ENCODE measurements at places on chromosomes 13 and 19. TPM values are rescaled to one million over a fixed set of nuclear protein-coding genes. Genes with fewer than 3 reads are reported as not detected.

- DNase-seq, result no peak
Measured at GRCh38 chr19:17739121-17739875, 12.0 kb upstream of the FCHO1 start.

DNA sequence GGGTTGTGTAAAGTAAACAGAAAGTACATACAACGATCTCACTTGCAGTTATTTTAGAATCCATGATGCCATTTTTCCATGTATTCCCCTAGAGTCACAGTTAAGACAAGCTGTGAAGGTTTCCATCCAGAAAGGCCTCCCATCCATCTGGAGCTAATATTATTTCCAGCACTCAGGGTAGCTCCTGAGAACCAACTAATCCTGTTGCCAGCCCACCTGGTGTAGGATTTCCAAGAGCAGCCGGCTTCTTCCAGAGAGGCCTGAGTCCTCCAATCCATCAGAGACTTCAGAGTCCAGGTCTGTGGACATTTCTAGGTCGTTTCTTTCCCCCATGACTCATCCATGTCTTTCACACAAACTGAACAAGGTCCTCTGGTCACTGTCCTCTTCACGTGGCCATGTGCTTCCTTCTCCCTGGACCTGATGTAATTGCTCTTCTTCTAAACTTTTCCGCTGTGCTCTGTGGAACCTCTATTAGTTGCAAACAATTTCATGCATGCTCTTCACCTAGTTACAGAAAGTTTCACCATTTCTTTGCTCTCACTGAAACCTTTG, 270.3 kb upstream of the TMTC4 start:
- no peak for DNase-seq

SSC5D gene
- 0.48 TPM for total RNA-seq

DNA sequence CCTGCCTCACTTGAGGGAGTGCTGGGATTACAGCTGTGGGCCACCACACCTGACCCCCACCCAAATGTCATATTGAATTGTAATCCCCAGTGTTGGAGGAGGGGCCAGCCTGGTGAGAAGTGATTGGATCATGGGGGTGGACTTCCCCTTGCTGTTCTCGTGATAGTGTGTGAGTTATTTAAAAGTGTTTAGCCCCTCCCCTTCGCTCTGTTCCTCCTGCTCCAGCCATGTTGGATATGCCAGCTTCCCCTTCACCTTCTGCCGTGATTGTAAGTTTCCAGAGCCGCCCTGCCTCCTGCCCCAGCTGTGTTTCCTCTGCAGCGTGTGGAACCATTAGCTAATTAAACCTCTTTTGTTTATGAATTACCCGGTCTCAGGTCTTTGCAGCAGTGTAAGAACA, 13.7 kb downstream of the CHAMP1 start:
- DNase-seq, result no peak

INSL3 gene
- not detected for total RNA-seq

GRCh38 chr19:18029617-18030338, 21.8 kb downstream of the ARRDC2 start:
- DNase-seq, result peak; percentile 37

GRCh38 chr19:34484328-34484727, 2.8 kb downstream of the WTIP start:
- DNase-seq, result no peak

- DNase-seq, result no peak
Measured at GRCh38 chr19:41627966-41628675, 1.2 kb upstream of the CEACAM4 start.

DNA sequence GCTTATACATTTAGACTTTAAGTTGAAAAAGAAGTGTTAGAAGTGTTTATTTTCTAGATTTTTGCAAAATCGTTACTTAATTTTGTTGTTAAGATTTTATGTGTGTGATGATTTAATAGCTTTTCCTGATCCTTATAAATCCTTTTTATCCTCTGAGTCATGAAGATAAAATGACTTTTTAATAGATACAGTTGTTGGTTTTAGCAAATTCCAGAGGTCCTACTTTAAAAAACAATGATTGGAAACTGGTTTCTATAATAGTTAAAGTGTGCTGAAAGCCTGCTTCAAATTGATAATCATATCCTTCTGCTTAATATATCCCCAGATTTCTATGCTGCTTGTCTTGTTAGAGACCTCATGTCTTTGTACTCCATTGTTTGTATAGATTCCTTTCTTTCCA, 39.0 kb downstream of the RNASEH2B start:
- no peak for DNase-seq

- no peak for DNase-seq
Measured at GRCh38 chr13:65032825-65033224, 2197.3 kb downstream of the PCDH9 start.

APC2 gene
- total RNA-seq, result under 0.01 TPM

DNA sequence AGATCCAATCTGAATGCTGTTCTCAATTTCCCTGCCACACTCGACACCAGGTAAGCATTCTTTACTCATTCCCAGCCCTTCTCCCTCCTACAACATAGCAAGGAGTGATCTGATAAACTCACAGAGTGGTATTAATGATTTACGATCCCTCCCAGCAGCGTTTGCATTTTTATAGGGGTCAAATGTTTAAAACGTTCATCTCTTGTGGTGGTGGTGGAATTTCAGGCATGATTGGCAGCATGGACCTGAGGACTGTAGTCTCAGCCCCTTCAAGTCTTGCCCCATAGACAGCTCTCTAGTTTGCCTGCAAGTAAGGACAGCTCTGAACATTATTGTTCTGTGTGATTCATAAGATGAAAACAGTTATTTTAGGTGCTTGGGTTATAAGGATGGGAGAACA, 565.7 kb downstream of the EFNB2 start:
- peak; percentile 86 for DNase-seq

- DNase-seq, result no peak
Measured at GRCh38 chr19:32779082-32779481, 59.5 kb downstream of the TDRD12 start.

DNA sequence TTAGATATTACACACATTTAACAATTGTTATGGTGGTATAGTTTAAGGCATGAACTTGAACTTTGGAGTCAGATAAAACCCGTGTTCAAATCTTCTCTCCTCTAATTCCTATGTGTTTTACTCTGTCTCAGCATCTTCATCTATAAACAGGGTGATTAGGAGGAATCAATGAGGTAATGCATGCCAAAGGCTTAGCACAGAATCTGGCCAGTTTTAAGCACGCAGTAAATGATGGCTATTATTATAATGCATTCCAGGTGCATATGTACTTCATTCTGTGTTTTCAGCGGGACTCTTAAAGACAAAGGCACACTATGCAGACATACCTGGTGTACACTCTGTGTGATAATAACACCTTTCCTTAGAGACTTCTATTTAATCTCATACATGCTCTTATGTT, 88.0 kb upstream of the FRY start:
- DNase-seq, result no peak

DNA sequence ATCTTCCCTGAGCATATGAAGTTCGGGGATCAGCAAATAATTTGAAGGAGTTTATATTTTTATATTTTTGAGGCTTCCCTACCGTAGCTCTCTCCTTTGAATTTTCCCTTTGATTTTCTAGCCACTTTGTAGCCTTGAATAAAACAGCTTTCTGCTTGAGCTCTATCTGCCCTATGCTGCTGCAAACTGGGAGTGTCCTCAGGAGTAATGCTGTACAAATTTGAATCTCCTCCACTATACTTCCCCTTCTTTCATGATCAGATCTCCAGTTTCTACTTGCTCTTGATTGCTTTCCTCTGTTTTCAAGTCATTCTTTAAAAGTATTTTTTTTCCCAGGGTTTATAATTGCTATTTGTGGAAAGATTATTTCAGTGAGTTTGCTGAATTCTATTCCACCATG, 14.6 kb downstream of the PDS5B start:
- DNase-seq, result no peak

DNA sequence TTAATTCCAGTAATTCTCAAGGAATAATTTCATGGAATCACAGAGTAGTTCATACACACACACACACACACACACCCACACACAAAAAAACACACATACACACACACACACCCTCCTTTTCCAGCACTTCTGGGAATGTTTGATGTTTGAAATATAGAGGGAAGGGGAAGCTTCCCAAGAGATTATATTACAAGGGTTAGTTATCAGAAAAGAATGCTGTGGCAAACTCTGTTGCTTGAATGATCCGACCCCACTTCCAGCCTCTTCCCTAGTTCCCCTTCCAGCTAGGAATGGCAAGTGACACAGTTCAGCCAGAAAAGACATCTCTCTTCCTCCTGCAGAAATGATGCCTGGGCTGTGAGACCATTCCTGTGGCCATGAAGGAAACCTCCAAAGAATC, 49.9 kb downstream of the KCTD12 start:
- no peak for DNase-seq

DNA sequence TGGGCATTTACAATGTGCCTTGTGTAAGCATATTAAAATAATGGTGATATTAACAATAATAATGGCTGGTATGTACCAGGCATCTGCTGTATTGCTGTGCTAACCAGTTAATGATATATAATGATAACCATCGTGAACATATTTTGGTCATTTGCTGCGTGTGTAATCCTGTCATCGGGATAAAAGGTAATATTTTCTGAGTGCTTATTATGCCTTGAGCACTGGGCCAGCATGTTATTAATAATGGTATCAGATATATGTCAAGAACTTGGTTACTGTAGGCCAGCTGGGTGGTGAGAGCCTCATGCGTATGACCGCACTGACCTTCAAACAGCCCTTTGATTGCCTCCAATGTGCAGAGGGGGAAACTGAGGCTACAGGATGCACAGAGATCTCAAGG, 22.2 kb upstream of the FXYD3 start:
- DNase-seq, result no peak

LILRA2 gene
- total RNA-seq, result not detected

DNA sequence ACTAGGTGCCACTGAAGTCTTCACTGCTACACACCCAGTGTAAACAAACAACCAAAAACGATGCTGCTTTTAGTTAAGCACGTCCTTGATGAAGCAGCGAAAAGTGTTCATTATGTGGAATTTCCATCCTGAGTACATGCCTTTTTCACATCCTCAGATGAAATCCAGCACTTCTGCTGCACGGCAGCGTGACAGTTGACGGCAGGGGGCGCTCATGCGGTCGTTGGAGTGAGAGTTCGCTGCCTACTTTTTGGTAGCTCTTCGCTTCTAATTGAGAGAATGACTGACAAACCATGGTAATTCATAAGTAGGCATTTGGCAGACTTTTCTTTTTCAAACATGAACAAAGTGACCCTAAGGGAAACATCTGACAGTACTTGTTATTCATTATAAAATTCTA, 1124.9 kb downstream of the EFNB2 start:
- DNase-seq, result peak; percentile 53

DNA sequence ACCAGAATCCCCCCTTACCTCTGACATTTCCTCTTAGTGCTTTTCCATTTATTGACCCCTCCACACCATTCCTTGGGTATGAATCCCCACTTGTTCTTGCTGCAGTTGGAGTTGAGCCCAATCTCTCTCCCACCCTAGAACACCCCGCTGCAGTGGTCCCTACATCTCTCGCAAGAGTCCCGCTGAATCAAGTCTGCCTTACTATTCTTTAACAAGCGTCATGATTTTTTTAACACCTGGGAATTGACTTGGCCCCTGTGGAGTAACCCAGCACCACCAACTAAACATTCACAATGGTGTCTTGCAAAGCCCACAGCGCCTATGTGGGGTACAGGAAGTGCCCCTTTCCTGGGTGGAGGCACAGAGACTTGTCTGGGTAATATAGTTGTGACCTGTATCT, 13.2 kb upstream of the ZNF599 start:
- no peak for DNase-seq

CEACAM20 gene
- total RNA-seq, result not detected

DNA sequence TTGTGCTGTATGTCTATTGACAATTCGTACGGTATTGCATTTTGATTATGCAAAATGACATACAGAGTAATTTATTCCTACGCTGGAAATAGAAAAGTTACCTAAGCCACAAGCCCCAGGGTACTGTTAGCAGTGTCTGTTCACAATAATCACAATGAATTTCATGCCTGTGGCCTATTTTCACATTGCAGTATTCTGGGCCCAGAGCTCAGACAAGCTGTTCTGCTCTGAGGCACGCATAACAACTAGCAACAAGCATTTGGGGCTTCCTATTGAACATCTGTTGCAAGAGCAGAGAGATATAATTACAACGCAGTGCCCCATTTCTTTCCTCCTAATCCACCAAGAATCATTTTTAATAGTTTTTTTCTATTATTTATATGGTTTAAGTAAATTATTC, 158.9 kb upstream of the SGCG start:
- no peak for DNase-seq

DNA sequence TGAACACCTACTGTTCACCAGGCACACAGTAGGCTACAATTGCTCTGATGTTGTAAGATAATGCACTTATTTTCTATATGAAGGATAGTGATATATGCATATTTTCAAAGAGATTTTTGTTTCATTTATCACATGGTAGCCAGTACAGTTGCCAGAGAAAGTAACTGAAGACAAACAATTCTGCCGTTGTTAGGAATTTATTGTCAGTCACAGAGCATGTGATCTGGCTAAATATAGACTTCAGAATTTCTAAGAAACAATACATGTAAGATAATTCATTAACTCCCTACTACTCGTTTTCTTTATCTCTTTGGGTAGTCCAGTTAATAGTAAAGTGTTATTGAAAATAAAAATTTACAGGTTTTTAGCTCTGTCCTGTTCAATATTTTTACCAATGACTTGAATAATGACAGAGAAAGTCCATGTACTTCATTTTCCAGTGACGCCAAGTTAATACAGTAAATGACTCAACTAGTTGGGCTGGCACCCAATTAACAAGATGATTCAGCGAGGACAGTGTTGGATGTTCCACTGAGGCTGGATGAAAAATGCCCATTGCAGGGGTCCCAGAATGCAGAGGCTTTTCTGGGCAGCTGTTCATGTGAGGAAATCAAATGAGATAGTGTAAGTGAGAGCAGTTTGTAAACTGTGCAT, 35.6 kb downstream of the GJA3 start:
- peak; percentile 62 for DNase-seq

IZUMO4 gene
- 6.6 TPM for total RNA-seq

GRCh38 chr13:94333131-94333820, 146.2 kb downstream of the DCT start:
- DNase-seq, result no peak

DNA sequence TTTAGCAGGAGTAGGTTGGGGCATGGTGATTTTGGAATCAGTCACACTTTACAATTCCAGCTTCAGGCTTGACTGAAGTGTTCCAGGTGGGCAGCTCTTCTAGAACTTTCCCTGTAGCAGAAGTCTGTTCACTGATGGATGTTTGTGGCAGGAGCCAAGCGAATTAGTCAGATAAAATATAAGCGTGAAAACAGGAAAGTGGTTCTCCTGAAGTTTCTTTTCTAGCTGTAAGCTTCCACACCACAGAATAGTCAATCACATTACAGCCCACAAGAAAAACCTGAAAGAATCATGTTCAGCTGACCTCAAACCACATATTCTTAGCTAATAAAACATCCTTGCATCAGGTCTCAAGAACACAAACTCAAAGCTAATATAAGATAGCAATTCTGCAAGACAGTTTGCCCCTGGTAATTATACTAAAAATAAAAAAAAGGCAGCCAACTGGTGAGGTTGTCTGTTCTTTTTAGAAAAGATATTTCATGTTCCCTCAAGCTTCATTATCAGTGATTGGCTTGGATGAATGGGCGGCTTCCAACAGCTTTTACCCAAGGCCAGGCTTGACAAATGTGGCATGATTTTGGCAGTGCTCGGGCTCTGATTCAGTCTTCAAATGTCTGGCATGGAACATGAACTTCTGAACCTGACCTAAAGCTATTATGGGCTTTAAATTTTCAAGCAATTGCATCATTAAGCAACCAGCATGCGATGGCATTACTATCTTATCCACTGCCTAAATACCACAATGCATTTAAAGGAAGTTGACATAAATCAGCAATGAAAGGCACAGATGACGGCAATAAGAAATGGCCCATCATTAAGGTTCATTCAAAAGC, 136.8 kb downstream of the DCLK1 start:
- DNase-seq, result peak; percentile 79

LILRA1 gene
- total RNA-seq, result not detected

- DNase-seq, result peak; percentile 71
Measured at GRCh38 chr13:83622422-83622784, 259.9 kb downstream of the SLITRK1 start.
